ENCODE measurements at places on chromosomes 7 and 10. TPM values are rescaled to one million over a fixed set of nuclear protein-coding genes. Genes with fewer than 3 reads are reported as not detected.

The TCTN3 gene
- total RNA-seq = 52.5 TPM

The AKR1E2 gene
- total RNA-seq = 6.4 TPM

The CHST3 gene
- 21.8 TPM for total RNA-seq

The KCND2 gene
- total RNA-seq = 1.4 TPM

The CACNA2D1 gene
- total RNA-seq = 12.8 TPM

The SEMA3A gene
- total RNA-seq = 18.4 TPM

The WNT8B gene
- not detected for total RNA-seq

The LIMK1 gene
- 56.4 TPM for total RNA-seq

The NKX1-2 gene
- total RNA-seq = not detected

The UTF1 gene
- total RNA-seq = not detected
